ENCODE measurements at places on chromosomes 11 and 22.

- DNase-seq, result peak; percentile 6
Observed at GRCh38 chr11:105034813-105035620, at the start of gene CASP1. TSS of gene CASP1 (minus strand) at chr11:105035144. CDS start at chr11:105035113, 31 bp downstream.

- no peak for DNase-seq
Observed at GRCh38 chr22:50255099-50255498, 4.0 kb upstream of the HDAC10 start.

- no peak for DNase-seq
Observed at GRCh38 chr11:47289856-47290255, 19.9 kb downstream of the MADD start.

DNA sequence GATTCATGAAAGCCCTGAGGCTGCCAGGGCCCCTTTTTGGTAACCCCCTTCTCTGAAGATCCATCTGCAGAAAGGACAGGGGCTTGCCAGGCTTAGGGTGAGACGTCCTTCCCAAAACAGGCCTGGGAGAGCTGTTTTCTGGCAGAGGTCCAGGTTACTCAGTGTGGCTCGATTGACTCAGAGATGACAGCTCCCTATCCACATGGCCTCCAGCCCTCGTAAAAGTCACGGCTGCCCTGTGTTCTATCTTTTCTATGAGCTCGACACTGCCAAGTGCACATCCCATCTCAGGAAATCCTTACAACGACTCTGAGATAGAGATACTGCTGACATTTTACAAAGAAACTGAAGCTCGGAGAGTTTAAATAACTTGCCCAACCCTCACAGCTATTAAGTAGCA lies 20.4 kb downstream of the ADAMTS8 start:
- DNase-seq, result no peak

- DNase-seq, result no peak
Observed at GRCh38 chr11:130156108-130157022, 3.2 kb upstream of the ST14 start.

DNA sequence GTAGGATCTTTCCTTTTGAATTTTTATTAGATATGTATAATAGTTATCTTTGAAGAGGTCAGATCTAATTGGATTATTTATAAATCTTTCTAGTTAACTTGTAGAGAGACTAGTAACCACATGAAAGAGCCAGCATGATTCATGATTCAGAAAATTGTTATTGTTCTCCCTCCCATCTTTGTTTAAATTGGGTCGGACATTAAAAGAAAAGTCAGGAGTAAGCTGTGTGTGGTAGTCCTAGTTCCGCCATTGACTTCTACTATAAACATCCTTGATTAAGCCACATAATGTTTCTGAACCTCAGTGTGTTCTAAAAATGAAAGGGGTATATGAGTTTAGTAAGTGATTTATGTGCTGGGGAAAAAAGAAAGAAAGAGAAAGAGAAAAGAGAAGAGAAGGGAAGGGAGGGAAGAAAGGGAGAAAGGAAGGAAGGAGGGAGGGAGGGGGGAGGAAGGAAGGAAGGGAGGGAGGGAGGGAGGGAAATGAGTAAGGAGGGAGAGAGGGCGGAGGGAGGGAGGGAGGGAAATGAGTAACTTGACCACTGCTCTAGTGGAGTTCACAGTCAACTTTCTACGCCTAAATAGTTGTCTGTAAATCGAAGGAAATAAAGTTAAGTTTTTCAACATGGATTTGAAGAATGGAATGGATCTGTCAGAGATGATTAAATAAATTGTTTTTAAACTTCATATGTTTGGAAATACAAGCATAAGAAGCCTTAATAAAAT lies 32.9 kb downstream of the SIK2 start:
- DNase-seq, result no peak

GRCh38 chr11:102520514-102520913 lies 10.0 kb downstream of the MMP7 start:
- DNase-seq, result no peak

DNA sequence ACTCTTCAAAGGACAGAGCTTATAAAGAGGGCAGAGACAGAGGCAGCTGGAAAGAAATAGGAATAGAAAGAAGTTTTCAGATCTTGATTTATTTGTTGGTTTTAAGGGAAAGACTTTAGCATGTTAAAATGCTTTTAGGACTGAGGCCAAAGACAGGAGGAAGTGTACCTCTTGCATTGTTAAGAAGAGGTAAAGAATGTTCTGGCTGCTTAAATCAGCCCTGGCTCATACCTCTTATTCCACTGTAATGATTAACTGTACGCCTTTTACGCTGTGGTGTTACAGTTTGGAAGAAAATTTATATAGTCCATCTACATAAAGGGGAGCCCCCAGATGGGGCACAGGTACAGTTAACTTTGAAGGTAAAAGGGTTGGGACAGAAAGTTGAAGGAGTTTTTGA lies 10.1 kb upstream of the MPZL2 start:
- DNase-seq, result no peak

GRCh38 chr11:113906038-113906437 lies 1.4 kb downstream of the HTR3B start:
- no peak for DNase-seq

- DNase-seq, result no peak
Observed at GRCh38 chr11:64219354-64219684, 6.7 kb downstream of the TRPT1 start.

DNA sequence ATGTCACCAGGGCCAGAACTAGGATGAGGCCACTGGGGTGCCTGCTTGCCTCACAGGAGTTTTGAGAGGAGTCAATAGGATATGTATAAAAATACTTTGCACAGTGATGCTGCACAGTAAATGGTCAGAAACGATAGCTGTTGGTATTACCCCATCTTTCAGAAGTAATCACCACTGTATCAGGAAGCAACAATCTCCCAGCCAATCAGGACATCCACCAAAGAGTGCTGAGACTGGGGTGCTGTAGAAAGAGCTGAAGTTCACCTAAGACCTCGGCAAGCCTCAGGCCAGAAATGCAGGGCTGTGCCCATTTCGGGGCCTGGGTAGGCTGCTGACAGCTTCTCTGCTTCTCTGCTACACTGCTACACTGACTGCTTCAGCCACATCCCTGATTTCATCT lies 17.4 kb downstream of the LMO2 start:
- no peak for DNase-seq

DNA sequence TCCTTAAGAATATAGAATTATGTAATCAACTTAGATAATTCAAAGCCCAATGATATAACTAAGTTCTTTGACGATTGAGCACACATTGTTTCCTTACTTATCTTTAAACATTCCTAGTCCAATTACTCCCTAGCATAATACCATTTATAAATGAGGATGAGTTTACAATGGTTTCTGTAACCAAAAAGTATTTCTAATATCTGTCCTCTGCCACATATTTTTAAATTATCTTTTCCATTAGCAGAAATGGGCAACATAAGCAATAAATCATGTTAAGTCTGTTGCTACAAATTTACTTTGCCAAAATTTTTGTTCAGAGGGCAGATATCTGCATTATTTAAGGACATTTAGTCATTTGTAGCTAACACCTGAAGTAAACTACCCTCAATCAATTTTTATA lies 6.7 kb downstream of the CREBZF start:
- DNase-seq, result no peak

- DNase-seq, result no peak
Observed at GRCh38 chr22:22161924-22162851, 82.4 kb upstream of the VPREB1 start.

GRCh38 chr22:39410264-39410663 lies 10.7 kb downstream of the TAB1 start:
- DNase-seq, result no peak

DNA sequence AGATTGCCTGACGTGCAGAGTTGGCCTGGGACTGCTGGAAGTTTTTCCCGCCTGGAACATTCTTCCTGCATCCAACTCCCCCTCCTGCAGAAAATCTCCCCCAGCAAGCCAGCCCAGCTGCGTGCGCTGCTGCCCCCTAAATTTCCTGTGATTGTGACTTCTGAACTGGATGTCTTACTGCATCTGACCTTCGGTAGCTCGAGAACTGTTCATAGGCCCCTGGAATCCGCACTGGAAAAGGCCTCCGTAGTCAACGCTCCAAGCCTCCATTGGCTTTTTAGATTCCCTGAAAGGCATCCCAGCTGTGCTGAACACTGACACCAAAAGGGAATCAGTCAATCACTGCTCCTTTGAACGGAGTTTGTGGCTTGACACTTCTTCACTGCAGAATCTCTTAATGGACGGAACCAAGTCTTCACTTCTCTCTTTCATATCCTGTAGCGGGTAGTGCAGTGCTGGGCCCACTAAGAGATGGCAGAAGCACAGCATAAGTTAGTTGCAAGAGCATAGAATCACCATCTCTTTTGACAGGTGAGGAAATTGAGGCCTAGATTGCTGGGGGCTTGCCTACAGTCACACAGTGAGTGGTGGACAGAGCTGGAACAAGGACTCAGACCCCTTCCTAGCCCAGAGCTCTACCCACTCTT lies 14.2 kb upstream of the RASD2 start:
- no peak for DNase-seq

DNA sequence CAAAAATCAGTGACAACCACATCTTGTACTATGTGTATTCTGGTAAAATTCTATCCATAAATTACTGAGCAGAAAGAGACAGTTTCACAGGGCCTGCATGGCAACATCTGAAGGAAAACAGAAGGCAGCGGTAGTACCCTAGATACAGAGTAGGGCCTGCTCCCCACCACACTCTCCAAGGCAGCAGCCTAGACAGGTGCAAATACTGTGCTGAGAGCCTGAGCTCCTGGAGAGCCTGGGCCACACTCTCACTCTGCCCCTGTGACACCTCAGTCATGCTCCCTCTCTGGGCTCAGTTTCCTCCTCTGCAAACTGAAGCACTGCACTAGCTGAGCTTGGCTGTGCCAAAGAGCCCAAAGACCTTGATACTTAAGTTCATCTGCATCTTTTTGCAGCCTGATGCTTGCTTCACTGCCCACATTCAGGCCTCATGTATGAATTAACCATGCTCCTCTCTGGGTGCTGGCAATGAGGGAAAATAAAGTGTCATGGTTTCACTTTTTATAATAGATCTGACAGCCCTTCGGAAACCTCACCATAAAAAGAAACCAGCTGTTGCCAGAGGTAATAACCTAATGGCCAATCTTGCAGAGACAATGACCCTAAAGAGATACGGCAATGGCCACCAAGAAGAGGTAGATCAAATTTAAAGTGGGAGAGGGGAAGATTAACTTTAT lies 104.7 kb downstream of the PLEKHA7 start:
- DNase-seq, result no peak

GRCh38 chr22:44482776-44483175 lies 15.3 kb downstream of the RTL6 start:
- DNase-seq, result no peak

DNA sequence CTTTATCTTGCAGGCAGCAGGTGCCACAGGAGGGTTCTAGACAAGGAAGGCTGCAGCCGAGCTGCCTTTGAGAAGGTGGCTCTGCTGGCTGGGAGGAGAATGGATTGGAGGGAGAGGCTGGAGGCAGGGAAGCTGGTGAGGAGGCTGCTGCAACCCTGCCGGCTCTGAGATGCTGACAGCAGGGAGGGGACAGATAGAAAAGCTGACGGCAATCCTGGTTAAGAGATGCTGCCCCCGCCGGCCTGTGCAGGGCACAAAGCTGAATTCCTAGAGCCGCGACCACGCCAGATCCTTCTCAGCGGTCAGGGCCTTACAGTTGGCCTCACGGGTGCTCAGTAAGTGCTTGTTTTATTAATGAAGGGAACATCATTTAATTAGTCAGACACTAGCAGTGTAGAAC lies 105.4 kb downstream of the CACNA1I start:
- no peak for DNase-seq

GRCh38 chr11:10114593-10115404 lies 179.2 kb downstream of the SBF2 start:
- no peak for DNase-seq

DNA sequence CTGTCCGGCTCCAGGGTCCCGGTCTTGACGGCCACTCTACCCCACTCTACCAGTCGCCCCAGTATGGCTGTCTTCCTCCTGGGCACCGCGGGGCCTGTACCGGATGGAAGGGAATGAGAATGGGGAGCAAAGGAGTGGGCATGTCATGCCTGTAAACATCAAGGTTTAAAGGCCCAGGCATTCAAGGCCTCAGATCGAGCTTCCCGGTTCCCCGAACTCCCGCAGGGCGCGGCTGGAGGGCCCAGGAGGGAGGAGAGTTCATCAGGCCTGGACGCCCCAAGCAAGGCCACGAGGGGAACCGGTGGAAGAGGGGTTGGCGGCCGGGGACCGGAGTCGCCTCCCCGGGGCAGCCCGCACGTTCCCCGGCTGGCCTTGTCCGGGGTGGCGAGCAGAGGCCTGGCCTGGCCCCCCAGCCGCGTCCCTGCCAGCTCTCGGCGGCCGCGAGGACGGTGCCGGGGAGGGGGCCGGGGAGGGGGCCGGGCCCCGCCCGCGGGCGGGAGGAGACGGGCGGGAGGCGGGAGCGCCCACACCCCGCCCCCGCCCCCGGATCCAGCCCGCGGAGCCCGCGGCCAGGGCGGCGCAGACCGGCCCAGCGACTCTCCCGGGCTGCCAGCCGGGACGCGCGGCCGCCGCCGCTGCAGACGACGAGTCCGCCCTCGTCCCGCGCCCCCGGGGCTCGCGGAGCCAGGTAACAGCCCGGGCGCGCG lies at the start of gene CDC42EP1:
TSS of gene CDC42EP1 (plus strand) at position 580 of the 707 bp plus-strand sequence. CDS start 5,870 bp downstream, outside the sequence.
- DNase-seq, result no peak

- DNase-seq, result no peak
Observed at GRCh38 chr22:40533712-40534378, 102.7 kb downstream of the MRTFA start.

GRCh38 chr11:130043575-130043974 lies 26.1 kb upstream of the APLP2 start:
- no peak for DNase-seq

DNA sequence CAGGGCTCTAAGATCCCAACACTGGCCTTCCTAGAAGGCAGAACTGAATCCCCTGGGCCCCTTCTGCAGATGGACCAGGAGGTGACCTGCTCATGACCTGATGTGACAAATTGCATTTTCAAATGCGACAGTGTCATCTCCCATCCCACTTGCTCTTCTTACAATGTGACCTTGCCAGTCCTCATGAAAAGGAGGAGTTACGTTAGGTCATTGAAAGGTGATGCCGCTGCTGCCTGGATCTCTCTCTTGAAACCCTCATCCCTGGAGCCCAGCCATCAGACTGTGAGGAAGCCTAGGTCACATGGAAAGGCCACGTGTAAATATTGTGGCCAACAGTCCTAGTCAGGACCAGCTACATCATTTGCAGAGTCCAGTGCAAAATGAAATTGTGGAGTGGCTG lies 5.7 kb upstream of the C1QTNF4 start:
- DNase-seq, result no peak

DNA sequence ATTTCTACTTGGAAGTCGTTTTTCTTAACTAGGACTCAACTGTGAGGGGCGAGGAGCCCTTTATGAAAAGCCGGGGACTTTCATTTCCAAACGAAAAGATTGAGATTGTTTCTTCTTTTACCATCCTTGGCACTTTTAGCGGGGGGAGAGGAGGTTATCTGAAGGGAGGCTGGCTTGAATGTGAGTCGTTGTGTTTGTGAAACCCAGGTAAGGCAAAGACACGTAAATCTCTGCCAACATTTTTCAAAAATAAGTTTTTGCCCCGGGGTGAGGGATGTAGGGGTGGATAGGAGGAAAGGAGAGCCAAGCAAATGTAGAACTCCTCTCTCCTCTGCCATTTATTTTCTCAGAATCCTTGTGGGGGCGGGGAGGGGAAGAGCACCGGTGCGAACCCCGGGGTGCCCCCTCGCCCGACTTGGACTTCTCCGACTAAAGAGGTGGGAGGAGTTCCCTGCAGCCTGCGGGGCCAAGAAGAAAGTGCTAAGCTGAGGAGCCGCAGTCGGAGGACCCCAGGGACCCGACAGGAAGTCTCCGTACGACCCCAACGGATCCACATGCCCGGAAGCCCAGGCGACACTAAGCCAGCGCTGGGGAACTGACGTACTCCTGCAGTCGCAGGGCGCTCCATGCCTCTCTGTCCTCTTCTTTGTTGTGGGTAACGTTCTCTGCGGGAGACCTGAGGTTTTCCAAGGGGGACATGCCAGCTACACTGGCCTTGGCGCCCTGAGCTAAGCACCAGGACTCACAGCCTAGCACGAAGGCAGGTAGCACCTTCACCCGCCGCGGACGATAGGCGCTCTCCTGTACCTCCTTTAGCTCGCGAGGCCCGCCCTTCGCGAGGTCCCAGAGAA lies 2.4 kb upstream of the WT1 start:
- no peak for DNase-seq
